ENCODE measurements at places on chromosomes 7 and 10.

DNA sequence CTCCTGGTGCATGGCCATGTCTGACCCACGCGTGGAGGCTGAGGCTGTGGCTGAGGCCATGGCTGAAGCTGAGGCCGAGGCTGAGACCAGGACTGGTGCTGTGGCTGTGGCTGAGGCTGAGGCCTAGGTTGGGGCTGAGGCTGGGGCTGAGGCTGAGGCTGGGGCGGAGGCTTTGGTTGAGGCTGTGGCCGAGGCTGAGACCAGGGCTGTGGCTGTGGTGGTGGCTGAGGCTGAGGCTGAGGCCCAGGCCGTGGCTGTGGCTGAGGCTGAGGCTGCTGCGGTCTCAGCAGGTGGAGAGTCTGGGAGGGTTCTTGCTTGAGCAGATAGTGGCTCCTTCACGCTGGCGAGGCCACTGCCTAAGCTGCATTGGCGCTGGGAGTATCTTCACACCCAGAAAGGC, 76.4 kb downstream of the WDR37 start:
- DNase-seq, result no peak

DNA sequence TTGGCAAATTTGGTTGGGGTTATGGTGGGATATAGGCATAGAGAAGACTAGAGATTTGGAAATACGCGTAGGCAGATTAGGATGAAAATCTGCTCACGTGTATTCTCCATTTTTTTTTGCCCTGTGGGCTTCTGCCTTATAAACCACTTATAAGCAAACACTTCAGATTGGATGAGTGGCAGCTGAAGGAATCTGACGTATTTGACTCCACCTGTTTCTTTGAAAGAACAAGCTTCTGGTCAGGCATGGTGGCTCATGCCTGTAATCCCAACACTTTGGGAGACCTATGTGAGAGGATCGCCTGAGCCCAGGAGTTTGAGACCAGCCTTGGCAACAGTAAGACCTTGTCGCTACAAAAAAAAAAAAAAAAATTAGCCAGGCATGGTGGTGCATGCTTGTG, 5.1 kb downstream of the STK31 start:
- no peak for DNase-seq

GRCh38 chr7:64619705-64620104, 46.2 kb upstream of the ZNF107 start:
- DNase-seq, result no peak

DNA sequence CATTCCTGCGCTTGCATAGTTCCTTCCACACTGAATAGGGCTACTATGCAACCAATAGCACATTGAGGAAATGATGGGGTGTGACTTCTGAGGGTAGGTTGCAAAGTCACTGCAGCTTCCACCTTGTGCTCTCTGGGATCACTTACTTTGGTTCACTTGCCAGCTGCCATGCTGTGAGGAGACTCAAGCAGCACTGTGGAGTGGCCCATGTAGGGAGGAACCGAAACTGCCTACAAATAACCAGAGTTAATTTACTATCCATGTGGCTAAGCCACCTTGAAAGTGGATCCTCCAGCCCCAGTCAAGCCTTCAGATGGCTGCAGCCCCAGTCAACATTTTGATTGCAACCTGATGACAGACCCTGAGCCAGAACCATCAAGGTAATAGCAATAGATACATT, 64.3 kb downstream of the FAM204A start:
- no peak for DNase-seq

GRCh38 chr7:133386205-133386604, 133.3 kb downstream of the EXOC4 start:
- no peak for DNase-seq

GRCh38 chr10:60258429-60258797, 131.3 kb downstream of the ANK3 start:
- DNase-seq, result no peak

DNA sequence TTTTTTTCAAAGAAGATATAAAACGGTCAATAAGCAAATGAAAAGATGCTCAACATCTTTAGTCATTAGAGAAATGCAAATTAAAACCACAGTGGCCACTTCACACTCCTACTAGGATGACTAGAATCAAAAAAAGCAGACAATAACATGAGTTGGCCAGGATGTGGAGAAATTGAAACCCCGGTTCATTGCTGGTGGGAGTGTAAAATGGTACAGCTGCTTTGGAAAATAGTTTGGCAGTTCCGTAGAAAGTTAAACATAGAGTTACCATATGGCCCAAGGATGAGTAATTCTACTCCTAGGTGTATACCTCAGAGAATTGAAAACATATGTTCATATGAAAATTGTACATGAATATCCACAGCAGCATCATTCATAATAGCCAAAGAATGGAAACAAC, 573.3 kb downstream of the GALNT17 start:
- no peak for DNase-seq

DNA sequence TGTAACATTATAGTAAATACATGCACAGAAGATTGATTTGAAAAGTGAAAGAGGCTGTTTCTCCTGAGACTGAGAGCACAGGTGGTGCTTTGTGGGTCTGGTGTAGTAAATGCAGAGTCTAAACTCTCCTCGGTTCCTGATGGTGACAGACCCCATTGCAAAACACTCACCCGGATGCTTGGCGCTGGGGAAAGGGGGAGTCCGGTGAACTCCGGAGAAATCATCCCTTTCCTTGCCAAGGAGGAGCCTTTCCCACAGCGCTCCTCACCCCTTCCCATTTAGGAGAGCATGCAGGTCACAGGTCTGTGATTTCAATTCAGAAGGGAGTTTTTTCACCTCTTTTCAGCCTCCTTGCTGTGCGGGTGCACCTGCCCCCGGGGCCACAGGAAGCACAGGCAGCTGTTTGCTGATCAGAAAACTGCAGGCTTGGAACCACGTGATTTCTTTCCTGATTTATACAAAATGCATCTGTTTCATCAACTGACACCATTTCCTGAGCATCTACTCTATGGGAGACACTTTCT, 75.6 kb upstream of the LYZL2 start:
- DNase-seq, result no peak

- DNase-seq, result no peak
Observed at GRCh38 chr10:35533565-35533964, 71.6 kb upstream of the GJD4 start.

DNA sequence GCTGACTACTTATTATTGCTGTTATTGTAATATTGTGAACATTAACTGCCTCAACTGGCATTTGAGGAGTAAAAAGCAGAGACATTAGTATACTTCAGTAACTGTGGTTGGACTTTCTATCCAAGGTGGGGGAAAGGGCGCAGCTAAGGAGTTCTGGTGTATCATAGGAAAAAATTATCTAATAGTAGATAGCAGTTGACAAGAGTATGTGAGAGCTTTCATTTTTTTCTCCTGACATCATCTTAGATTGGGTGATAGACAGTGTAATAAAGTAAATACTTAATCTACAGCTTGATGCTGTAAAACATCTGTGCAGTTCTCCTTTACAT, 68.9 kb downstream of the PHTF2 start:
- no peak for DNase-seq

- no peak for DNase-seq
Observed at GRCh38 chr10:89550509-89550908, 15.1 kb upstream of the SLC16A12 start.
